Activated gamma-delta T cell treated with anti-CD3 and anti-CD28 coated beads, Interleukin-2, amount 50 U/mL, for 16 hours (primary cell): ENCODE measurements at places on chromosomes 2 and 18.

DNA sequence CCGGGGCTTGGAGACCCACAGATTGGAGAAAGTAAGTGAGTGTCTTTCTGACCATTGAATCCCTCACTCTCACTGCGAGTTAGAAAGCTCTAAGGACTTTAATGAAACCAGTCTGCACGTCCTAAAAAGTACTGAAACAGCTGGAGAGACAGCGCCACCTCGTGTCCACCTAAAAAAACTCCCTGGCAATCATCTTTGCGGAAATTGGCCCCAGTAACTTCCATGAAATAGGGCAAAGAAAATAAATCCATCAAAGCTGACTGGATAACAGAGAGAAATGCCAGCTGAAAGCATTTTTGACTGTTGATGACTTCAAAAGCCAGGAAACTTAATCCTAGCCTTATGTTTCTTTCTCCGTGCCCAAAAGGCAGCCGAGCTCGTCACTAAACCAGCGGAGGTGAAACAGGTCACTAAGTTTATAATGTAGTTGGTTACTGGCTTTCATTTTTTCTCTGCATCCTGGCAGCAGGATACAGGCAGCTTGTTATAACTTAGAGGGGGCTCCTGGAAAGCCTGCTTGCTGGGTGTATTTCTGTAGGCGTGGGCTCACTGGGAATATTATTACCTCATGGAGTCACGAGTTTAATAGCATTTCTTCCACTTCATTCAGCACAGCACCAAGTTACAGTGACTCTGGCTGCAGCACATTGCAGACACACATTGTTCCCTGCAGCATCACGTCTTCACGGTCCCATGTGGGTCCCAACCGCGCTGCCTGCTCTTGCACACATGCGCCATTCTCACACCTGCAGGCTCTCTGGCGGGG, 266.5 kb downstream of the HRH4 start:
- peak; percentile 12 for DNase-seq

DNA sequence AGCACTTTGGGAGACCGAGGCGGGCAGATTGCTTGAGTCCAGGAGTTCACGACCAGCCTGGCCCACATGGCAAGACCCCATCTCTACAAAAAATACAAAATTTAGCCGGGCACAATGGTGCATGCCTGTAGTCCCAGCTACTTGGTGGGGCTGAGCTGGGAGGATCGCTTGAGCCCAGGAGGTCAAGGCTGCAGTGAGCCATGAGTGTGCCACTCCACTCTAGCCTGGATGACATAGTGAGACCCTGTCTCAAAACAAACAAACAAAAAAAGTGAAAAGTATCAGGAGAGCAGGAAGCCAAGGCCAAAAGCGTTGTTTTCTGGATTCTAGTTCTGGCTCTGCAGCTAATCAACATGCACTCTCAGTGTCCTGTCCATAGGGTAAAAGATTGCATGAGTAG, 10.7 kb upstream of the CLASP1 start:
- DNase-seq: no peak

DNA sequence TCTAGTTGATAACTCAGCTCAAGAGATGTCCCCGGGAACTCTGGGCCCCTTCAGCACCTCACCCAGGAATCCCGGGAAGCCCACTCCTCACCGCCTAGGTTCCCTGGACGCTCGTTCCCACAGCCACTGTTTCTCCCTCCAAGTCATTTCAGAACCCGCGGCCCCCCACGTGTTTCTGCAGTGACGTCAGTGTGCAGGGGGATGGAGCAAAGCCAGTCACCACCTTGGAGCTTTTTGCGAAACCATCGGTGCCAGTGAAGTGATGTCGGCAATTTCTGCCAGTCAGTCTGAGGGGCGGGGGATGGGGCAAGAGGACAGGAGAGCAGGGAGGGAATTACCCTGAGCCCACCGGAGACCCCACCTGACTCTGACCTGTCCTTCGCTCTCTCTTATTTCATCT, 119.2 kb downstream of the SNTG2 start:
- no peak for DNase-seq

DNA sequence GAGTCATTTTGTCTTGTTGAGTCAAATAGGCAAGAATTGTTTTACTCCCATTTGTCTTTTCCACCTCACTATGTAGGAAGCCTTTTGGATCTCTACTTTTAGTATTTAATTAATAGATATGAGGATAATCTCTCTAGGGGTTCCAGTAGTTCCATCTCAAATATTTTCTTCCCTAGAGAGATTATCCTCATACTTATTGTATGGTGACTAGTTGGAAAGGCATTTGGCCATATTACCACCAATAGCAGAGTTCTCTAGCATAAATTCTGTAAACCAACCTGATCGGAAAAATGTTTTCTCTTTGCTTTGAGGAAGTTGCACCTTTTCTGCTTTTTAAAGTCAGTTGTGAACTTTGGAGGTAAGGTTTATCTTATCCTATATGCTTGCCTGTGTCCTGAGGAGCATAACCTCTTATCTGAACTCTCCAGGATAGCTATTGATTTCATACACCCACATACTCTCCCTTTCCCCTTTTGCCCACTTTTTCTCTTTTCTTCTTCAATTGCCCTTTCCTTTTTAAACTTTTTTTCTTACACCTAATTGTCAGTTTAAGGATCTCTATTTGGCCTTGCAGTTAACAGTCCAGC, 100.8 kb downstream of the GALNT1 start:
- DNase-seq: no peak

DNA sequence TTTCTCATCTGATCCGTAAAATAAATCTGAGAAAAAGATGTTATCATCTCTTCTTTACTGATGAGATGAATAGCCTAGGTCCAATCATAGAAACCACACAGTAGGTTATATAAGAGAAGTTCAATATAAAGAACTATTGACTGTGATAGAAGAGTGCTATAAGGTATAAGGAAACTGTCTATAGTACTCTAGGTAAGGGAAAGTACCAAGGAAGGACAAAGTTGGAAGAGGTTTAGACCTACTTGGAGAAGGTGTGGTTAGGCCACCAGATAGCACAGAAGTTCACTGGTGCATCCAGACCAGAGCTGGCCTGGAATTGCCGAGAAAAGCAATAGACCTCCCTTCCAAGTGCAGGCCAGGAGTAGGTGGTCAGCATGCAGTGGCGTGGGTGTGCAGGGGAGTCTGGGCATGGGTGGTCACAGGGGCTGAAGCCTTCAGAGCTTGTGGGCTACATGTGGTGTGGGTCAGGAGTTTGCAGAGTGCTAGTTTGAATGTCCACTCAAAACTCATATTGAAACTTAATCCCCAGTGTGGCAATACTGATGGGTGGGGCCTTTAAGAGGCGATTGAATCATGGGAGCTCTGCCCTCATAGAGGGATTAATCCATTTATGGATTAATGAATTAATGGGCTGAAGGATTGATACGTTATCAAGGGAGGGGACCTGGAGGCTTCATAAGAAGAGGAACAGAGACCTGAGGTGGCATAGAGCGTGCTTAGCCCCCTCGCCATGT, 86.3 kb downstream of the ALPK2 start:
- no peak for DNase-seq

GRCh38 chr2:105645031-105645937, 99.4 kb upstream of the NCK2 start:
- DNase-seq: no peak

DNA sequence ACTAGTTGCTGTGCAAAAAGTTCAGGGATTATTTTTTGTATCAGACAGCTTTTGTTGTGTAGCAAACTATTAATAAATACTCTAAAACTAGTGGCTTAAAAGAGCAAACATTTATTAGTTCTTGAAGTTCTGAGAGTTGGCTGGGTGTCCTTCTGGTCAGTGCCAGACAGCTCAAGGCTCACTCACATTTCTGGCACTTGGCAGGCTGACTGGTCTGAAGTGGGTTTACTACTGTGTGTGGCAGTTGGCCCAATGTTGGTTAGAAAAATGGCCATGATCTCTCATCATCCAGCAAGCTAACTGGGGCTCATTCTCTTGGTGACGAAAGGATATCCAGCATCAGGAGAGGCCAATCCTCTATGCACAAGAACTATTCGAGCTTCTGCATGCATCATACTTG, 71.4 kb upstream of the ZNF385B start:
- no peak for DNase-seq

DNA sequence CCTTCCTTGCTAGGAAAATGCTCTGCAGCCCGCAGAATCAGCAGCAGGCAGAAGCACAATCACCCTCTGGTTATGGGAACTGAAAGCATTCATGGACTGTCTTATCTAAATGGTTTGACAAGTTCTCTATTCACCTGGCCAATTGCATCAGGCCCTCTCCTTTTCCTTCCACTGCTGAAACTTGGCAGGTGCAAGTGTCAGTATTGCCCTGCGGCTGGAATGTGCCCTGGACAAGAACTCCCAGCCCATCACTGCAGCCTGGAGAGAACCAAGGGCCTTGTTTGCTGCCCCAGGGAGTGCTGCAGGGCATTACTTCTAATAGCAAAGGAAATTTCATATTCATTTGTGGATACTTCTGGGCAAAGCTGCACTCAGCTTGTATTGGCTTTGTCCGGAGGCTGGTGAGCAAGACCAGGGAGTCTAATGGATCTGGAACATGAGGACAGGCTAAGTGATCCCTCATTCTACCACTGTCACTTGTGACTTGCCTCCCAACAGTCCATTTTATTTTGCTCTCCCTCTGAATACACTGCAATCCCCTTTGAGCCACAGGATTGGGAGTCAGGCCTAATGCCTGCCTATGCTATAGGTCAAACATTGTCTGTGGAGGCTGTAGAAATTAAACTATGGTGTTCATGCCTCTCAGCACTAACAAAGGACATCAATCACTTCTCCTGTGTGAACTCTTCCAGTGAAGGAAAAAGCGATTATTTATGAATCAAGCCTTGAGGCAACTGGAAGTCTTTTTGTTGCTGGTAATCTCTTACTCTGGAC, 116.9 kb downstream of the LYPD6B start:
- DNase-seq: no peak
